T-cell (primary cell): ENCODE measurements at places on chromosomes 6 and 20. TPM values are rescaled to one million over a fixed set of nuclear protein-coding genes. Genes with fewer than 3 reads are reported as not detected.

Gene PRICKLE4
- not detected for total RNA-seq

DNA sequence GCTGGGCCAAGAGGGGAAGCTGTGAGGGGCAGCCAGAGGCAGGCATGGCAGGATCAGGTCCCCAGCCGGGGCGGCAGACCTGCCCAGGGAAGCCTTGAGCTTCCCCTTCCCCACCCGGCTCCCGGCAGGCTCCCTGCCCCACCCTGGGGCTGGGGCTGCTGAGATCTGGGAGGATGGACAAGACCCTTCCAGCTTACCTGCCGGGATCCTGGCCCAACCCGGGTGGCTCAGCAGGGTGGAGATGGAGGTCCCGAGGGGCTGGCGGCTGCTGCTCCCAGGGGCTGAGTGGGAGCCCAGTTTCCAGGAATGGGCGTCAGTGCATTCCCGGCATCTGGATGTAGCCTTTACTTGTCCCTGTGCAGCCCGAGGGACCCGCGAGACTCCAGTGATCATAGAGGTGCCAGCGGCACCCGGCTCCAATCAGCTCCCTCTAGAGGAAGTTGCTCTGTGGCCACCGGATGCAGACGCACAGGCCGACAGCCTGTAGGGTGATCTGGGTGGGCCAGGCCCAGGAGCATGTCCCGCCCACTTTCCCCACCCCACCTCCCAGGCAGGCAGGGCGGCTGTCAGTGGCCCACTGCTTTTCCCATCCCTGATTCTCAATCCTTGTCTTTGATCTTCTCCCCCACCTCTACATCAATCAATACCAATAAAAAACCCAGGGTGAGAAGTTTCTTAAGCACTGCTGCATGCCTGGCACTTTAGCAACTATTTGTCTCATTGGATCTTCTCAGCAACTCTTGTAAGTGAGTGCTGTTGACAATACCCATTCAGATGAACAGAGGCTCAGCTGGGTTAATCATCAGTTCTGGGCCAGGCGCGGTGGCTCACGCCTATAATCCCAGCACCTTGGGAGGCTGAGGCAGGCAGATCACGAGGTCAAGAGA lies at the start of gene BAK1:
TSS of gene BAK1 (minus strand) at position 449 of the 887 bp plus-strand sequence. CDS start 2,672 bp downstream, outside the sequence.
- DNase-seq: peak; percentile 83

- DNase-seq: peak; percentile 55
Measured at GRCh38 chr20:45290677-45291355, 15.8 kb upstream of the RBPJL start.

DNA sequence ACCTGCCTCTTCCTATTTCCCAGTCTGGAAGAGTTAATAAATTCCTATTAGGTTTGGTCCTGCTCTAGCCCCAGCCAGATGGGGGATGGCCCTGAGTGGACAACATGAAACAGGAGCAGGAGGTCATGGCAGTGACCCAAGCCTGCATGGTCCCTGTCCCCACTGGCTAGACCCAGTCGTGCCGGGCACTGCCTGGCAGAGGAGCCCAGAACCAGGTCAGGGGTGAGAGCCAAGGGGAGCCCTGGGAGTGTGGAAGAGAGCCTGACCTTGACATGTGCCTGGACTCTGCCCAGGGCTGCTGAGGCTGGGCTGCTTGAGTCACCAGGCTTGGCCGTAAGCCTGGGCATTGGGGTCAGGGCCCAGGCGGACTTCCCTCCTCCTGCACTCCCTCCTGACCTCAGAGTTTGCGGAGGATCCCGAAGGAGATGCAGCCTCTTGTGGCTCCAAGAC lies 3.6 kb downstream of the AVP start:
- DNase-seq: no peak

DNA sequence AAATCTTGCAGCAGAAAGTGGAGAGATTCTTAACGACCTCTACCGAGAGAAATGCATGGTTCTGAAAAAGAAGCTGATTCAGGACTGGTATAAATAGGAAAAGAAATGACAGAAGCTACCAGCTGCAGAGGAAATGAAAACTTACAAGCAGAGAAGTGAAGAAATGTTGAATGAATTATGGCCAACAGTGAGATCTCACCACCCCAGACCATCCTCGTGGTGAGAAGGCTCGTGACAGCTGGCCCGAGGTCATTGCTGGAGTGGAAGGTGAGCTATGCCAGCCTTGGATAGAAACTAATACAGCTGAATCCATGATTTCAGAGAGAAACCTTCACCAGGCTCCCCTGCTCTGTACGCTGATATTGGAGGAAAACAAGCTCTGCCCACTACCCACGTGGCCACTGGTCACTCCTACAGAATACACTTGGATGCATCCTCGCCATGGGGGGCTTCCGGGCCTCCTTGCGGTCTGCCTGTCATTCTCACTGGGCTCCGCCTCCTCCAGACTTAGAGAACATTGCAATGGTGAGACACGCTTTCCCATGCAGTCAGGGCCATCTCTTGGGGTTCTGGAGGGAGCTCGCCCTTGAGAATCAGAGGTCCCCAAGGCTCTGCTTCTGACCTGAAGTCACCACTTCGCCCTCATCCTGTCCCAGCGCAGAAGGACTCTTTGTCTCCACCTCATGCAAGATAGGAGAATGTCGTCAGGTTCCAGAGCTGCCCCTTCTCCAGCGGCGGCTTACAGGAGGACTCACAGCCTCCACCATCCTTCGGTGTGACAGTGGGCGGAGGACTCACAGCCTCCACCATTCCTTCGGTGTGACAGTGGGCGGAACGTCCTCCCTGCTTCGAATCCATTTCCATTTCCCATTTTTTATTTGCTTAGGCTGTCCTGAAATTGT lies 10.6 kb upstream of the TUBB2B start:
- no peak for DNase-seq

DNA sequence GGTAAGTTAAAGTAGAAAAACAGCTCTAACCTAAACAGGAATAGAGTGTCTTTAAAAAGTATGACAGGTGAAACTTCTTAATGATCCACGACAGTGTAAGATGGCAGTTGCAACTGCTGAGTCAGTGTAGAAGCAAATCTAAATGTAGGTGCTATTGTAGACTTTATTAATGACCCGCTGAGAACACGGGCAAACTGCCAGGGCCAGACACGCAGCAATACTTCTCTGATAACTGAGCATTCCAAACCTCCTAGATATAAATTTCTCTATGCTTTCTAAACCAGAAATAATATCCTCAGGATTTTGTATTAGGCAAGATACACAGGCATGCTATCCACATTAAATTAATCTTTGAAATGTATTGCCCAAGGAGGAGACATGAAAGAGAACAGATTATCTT lies 1076.4 kb downstream of the HACE1 start:
- no peak for DNase-seq

- DNase-seq: no peak
Measured at GRCh38 chr6:17397764-17398194, 4.4 kb downstream of the CAP2 start.
